ENCODE measurements at places on chromosomes 3 and 15.

DNA sequence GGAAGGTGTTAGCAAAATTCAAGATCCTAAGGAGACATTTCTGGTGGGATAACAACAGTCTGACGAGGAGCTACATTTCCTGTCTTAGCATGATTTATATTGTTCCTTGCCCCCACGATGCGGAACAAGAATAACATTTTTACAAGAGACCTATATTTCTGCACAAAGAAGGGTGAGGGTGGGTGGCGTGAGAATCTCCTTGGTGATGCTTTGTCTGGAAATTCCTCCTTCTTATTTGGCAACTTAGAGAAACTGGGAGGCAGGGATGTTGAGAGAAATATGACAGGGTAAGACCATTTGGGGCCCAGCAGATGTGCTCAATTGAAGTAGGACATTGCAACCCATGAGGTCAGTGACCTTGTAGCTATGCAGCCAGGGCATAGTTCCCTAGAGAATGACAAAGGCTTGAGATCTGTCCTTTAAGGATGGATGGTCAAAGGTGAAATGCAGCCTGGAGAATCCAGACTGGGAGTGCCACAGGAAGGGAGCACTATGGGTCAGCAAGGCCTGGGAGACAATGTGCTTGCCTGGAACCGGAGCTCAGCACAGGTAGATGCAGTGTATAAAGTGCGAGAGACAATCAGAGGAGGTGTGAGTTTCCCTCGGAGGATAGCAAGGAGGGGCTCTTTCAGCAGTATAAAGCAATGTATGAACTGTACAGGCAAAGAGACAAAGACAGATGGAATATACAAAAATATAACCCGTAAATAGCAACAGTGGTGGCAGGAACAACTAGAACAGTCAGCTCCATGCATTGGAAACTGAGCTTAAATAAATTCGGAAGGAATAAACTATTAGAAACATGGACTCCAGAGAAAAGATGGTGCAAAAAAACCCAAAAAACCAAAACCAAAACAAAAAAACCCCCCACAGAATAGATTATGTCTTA lies 317.6 kb upstream of the TBL1XR1 start:
- DNase-seq, result no peak

DNA sequence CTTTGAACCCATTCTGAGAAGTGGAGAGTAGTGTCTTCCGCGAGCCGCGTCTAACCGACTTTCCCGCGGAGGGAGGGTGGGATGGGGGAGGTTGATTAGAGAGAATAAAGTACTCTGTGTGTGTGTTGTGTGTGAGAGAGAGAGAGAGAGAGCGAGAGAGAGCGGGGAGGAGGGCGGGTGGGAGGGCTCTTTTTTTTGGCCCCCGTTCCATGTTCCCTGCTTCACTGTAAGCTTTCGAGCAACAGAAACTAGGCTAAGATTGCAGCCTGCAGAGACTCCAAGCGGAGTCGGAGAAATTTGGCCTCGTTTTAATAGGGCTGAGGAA lies 1.6 kb upstream of the MEIS2 start:
- DNase-seq, result peak; percentile 64

DNA sequence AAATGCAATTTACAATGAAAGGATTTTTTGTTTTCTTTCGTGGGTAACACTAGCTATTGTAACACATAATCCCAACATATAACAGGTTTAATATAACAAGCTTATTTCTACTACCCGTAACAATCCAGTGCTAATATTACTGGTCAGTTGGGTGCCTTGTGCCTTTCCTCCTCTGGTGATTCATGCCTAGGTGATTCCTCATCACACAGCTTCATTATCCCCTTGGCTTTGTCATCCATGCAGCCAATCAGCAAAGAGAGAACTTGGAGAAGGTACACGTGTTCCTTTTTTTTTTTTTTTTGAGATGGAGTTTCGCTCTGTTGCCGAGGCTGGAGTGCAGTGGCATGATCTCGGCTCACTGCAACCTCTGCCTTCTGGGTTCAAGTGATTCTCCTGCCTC lies 30.7 kb downstream of the CHST14 start:
- no peak for DNase-seq

DNA sequence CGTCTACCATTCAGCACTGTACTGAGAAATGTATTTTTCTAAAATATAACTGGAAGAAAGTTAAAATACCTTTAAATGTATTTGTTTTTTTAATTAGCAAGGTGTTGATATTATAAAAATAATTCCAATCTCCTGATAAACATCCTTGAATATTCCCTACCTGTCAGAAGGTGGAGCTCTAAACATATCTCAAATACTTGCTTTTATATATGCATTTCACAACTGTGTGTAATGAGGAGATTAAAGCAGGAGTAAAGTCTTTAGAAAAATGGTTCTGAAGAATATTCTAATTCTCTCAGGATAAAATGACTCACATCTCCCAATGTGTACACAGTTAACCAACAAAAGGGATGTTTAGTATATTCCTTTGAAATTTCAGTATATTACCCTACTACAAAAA lies 422.7 kb downstream of the PLCL2 start:
- no peak for DNase-seq

GRCh38 chr3:179149951-179150350 lies 1.8 kb downstream of the PIK3CA start:
- no peak for DNase-seq

- DNase-seq, result no peak
Observed at GRCh38 chr15:63877713-63878271, 44.0 kb upstream of the HERC1 start.

GRCh38 chr3:140073278-140074045 lies 138.5 kb downstream of the CLSTN2 start:
- DNase-seq, result no peak

DNA sequence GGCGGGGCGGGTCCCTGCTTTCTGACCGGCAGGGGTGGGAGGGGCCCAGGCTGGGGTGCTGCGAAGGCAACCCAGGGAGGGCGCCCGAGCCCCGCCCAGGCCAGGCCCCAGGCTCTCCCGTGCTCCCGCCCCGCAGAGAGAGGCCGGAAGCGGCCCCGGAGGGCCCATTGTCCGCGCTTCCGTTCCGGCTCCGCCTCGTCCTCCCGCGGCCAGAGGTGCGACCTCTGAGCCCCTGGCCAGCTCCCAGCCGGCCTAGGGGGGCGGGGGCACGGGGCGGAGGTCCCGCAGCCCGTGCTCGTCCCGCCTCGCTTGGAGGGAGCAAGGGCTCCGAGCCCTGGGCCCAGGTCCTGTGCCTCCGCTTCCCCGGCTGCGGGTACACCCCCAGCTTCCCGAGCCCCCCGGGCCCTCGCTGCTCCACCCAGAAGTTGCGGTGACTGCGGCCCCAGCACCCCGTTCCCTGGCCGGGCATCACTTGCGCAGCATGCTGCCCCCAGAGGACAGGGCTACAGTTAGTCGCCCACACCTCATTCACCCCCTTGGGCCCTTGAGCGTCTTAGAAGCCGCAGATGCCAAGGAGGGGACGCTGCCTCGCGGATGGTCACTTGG lies 20.4 kb upstream of the PLXND1 start:
- DNase-seq, result peak; percentile 44

DNA sequence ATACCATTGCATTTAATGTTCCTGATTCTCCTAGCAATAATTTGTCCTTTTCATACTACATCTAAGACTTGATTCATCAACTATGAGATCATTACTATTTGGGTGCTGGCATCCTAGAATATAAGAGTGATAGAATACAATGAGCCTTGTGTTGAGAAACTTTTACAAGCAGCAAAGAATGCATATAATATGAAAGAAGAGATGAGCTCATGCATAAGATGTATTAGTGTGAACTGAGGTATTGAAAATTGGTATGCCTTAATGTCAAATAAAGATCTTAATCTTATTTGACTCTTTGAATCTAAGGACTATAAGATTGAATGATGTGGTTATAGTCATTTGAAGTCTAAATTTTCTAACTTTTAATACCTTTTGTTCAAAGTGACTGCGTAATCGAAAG lies 220.0 kb upstream of the ARHGEF26 start:
- DNase-seq, result no peak

GRCh38 chr3:98588065-98588464 lies 5.3 kb downstream of the CPOX start:
- no peak for DNase-seq

DNA sequence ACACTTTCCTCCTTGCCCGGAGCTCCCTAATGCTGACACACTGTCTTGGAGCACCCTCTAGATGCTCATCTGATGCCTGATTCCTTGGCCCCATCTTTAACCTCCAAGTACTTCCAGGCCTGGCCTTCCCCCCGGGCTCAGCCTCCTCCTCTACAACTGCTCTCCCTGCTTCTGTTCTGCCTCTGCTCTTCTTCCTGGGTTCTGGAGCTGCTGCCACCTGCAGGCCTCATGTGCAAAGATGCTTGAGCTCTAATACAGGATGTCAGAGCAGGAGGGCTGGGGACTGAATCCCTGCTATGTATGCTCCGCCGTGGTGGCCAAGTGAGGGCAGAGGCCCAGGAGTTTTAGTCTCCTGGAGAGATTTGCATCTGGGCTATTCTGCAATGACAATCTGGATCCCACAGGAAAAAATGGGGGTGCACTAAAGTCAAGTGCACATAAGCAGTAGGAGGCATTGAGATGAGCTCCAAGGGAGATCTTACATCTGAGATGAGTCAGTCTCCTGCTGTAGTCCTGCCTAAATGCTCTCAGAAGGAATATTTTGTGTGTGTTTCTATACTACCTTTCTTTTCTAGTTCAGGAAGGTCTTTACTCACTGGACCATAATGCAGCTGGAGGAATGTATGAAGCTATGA lies 296.3 kb downstream of the UACA start:
- no peak for DNase-seq

DNA sequence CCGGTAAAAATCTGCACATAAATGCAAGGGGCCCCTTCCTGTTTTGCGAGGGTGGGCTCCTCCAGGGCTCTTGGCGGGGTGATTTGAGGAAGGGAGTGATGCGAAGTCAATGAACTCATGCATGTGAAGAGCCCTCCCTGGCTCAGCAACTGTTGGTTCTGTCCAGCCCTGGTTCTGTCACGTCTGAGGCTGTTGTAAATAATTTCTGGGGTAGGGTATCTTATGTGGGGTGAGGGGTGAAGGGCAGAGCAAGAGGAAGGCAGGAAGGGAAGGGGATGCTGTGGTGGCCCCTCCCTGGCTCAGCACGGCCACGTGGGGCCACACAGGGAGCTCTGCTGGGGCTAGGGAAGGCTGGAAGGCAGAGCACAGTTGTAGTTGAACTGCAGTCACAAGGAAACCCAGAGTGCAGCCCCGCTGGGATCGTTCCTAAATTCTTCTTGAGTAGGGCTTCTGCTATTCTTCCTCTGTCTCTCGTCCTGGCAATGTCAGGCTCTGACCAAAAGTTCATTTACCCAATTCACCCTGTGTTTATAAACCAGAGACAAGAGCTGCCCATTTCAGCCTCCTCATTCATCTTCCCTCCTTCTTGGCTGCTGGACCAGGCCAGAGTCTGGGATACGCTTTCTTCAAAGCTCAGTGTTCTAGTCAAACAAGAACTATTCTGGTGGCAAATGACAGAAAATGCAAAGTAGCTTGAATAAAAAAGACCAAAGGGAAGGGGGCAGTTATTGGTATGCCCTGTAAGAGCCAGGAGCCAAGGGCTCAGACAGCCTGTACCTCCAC lies 14.8 kb upstream of the TOPBP1 start:
- no peak for DNase-seq

DNA sequence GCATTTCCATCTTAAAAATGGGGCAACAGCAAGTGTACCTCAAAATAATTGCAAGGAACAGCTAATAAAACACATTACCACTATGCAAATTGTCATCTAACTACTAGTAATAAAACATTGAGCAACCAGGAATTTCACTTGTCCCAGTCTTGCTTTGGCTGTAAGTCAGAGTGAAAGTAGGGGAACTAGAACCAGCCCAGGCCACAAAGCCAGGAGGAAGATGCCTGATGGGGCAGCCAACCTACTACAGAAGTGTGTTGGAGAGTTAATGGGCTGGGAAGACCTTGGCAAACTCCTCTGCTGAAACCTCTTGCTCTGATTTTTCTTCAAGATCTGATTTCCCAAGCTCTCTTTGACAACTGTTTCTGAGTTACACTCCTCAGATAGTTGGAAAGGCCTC lies 40.2 kb upstream of the LPP start:
- DNase-seq, result no peak

DNA sequence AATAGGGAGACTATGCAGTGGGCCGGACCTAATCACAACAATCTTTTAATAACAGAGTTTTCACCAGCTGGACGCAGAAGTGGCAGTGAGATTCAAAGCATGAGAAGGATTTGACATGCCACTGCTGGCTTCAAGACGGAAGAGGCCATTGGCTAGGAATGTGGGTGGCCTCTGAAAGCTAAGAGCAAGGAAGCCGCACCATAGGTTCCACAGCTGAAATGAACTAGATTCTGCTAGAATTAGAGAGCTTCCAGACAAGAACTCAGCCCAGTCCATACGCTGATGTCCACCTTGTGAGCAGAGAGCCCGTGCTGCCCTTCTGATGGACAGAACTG lies 6.9 kb upstream of the NCBP2 start:
- DNase-seq, result no peak

GRCh38 chr3:36244728-36245127 lies 135.6 kb upstream of the STAC start:
- no peak for DNase-seq

DNA sequence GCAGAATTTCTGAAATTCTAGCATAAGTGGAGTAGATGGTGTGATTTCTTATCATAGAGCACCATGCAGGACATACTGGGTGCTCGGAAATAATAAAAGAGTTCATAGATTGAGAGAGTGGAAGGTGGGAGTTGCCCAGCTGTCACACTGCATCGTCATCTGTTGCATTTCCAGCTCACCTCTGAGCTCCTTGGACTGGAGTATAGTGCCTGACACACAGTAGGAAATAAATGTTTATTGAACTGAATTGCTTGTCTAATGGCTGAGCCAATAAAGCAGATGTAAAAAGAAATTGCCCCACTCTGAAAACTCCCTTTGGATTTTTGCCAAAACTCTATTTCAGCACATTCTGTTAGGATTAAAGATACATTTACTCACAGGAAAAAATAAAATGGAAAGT lies 108.9 kb upstream of the UBE2E1 start:
- DNase-seq, result no peak

GRCh38 chr3:97010881-97011657 lies 196.7 kb downstream of the EPHA6 start:
- DNase-seq, result no peak

GRCh38 chr3:124582621-124583395 lies 147.4 kb upstream of the UMPS start:
- no peak for DNase-seq

DNA sequence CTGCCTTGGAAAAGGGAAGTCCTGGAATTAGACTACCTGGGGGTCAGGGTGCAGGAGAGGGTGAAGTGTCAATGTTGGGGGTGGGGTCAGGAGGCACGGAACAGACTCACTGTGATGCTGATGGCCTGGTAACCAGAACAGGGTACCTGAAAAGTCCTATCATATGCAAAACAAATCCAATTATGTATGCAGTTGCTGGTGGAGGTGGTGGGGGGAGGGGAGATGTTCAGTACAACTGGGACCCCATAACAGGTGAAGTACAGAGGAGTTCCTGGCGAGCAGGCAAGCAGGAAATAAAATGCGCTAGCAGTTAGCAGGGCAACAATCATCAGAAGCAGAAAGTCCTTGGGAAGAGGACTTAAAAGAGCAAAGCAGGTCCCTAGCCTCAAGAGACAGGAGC lies 4.2 kb upstream of the KATNBL1 start:
- no peak for DNase-seq

All from anterior cingulate cortex (tissue), 58 donors.